ENCODE measurements at places on chromosomes 5 and 9.

- DNase-seq = no peak
Measured at GRCh38 chr5:179599973-179600372, 23.5 kb downstream of the HNRNPH1 start.

GRCh38 chr5:68999181-68999580 is 94.6 kb upstream of the SLC30A5 start:
- no peak for DNase-seq

GRCh38 chr9:26502311-26502710 is 390.3 kb downstream of the CAAP1 start:
- no peak for DNase-seq

DNA sequence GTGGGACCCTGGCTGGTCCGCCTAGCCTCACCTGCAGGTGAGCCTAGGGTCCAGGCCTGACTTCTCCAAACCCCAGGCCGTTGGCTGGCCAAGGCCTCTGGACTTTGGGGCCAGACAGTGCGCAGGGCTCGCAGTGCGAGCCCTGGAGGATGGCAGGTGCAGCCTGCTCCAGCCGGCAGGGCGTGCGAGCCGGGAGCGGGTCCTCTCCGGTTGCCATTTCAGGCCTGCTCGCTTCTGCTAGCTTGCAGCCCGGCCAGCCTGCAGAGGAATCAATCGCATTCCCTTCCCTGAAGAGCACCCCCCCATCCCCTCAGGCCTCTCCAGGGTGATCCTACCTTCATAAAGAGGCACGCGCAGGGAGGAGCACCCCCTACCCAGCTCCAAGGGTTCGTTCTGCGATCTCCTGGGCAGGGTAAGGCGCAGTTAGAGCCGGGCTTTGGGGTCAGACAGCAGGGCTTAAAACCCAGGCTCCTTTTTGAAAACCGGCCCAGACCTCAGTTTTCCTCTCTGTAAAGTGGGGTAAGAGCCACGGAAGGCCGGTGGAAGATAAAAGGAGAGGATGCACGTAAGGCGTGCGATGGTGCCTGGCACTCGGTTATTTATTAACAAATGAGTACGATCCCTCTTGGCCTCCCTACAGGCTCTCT is 6.2 kb downstream of the BARHL1 start:
- no peak for DNase-seq

GRCh38 chr9:124857533-124858162 is 4.1 kb downstream of the RPL35 start:
- no peak for DNase-seq

DNA sequence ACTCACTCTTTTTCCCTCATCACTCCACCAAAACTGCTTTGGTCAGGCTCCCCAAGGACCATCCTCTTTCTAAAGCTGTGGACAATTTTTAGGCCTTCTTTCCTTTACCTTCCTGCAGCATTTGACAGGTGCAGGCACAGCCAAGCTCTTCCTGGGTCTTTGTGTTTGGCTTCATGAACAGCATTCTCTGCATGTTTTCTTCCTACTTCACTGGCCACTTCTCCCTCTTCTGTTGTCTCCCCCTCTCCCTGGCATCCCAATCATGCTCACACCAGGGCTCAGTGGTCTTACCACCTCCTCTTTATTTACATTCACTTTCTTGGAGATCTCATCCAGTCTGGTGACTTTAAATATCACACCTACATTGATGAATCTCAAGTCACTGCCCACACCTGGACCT is 51.1 kb downstream of the CTNND2 start:
- DNase-seq = no peak

GRCh38 chr9:1083325-1083913 is 33.3 kb downstream of the DMRT2 start:
- no peak for DNase-seq

GRCh38 chr9:92658611-92659010 is 11.3 kb downstream of the IPPK start:
- no peak for DNase-seq

DNA sequence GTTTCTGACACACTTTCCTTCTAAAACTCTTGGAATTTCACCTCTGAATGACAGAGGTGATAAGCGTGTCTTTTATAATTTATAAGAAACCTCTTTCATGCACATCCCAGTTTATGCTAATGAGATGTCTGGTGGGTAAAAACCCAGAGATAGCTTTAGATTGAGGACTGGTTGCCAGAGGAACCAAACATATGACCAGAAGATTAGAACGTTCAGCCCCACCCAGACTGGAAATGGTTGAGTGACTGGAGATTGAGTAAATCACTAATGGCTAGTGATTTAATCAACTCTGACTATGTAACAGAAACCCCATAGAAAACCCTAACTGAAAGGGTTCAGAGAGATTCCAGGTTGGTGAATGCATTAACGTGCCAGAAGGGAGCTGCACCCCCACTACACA is 69.2 kb downstream of the CDH18 start:
- DNase-seq = no peak

- no peak for DNase-seq
Measured at GRCh38 chr5:54148858-54149257, 161.5 kb downstream of the ARL15 start.

DNA sequence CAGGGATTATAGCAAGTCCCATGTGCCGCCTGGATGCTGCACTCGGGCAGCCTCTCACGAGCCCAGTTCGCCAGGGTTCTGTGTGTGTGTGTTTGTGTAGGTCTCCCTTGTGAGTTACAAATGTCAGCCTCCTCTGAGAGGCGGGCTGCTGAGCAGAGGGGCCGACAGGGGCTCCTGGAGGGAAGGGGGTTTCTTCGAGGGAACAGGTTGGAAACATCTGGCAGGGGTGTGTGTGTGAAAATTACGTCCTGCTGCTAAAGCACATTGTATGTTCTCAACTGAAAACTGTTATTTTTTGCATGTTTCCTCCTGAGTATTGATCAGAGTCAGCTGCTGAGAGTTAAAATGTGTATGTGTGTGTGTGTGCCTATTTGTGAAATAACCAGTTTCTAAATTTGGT is 9.7 kb downstream of the GALNT10 start:
- no peak for DNase-seq

- DNase-seq = no peak
Measured at GRCh38 chr5:168430296-168430695, 56.0 kb upstream of the RARS1 start.

DNA sequence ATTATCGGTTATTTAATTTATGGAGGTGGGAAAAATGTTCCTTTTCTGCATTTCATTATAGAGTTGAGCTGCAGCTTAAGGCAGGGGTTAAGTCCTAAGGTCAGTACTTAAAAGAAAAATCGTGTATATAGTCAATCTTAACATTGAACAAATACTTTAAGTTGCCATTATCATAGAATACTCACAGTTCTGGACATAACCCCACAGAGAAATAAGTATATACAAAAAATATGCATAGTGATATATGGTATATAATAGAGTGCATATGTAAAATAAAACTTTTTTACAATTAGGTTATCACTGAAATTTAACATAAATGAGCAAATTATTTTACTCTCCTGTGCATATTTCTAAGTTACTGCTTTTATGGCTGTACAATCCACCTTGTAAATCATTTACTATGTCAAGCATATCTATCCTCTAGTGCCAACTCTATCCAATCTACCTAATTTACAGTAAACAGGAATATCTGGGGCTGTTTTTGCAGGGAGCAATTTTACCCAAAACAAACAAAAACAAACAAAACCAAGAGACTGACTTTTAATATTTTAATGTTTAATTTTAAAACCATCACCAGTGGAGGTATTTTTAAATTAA is 28.8 kb downstream of the TTC39B start:
- no peak for DNase-seq

GRCh38 chr9:111957856-111958631 is 61.4 kb downstream of the UGCG start:
- no peak for DNase-seq

DNA sequence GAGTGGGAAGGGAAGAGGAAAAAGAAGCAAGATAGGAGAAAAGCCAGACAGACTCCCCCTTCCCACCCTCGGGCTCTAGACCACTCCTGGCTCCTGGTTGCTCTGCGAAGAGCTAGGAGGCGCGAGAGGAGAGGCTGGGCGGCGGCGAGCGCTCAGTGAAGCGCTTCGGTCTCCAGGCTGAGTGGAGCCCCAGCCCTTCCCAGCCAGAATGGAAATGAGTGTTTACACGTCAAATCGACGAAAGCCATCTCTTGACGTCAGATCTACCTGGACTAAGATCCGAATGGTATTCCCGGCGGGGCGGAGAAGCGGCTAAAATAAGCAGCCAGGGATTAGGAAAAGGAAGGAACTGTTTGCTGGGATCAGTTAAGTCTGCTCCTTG is at the start of gene PCSK1:
Gene PCSK1 (minus strand): TSS at position 183 of the 382 bp plus-strand sequence. CDS start 206 bp downstream, outside the sequence.
- DNase-seq = no peak

GRCh38 chr9:82108474-82108873 is 119.9 kb downstream of the SPATA31D1 start:
- DNase-seq = no peak

- DNase-seq = no peak
Measured at GRCh38 chr5:95895771-95896170, 65.9 kb downstream of the ELL2 start.

DNA sequence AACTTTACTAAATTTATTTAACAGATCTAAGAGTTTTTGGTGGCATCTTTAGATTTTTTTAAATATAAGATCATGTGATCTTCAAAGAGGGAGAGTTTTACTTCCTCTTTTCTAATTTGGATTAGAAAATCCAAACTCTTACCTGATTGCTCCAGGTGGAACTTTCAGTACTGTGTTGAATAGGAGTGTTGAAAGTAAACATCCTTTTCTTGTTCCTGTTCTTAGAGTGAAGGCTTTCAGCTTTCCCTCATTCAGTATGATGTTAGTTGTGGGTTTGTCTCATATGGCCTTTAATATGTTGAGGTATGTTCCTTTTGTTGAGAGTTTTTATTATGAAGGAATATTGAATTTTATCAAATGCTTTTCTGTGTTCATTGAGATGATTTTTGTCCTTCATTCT is 650.0 kb upstream of the SGCD start:
- no peak for DNase-seq

GRCh38 chr5:111113678-111114077 is 21.5 kb downstream of the WDR36 start:
- DNase-seq = no peak

GRCh38 chr9:14415947-14416346 is 102.0 kb upstream of the NFIB start:
- no peak for DNase-seq

DNA sequence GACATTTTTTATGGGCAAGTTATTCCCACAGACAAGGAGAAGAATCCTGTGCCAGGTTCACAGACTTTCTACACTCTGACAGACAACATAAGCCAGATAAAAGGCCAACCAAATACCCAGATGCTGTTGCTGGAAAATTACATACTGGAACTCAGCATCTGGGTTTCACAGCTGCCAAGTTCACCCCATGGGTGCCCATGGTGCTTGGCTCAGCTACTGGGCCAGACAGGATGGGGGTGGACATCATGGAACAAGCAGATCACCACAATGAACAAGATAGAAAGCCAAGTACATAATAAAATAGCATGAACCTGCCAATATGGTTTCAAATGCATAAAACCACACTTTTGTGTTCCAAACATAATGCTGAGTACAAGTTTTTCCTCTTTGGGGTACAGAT is 999.8 kb downstream of the NR2F1-AS1 start:
- DNase-seq = no peak

- DNase-seq = no peak
Measured at GRCh38 chr5:179906795-179907555, 722 bp downstream of the TBC1D9B start.

GRCh38 chr9:115944166-115944948 is 209.2 kb upstream of the PAPPA start:
- no peak for DNase-seq

DNA sequence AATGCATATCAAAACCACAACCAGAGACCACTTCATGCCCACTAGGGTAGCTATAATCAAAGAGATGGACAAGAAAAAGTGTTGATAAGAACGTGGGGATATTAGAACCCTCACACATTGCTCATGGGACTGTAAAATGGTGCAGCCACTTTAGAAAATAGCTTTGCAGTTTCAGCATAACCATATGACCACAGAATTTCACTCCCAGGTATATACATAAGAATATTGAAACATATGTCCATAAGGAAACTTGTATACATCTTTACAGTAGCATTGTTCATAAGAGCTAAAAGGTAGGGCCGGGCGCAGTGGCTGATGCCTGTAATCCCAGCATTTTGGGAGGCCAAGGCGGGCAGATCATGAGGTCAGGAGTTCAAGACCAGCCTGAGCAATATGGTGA is 56.4 kb downstream of the S1PR3 start:
- DNase-seq = no peak

DNA sequence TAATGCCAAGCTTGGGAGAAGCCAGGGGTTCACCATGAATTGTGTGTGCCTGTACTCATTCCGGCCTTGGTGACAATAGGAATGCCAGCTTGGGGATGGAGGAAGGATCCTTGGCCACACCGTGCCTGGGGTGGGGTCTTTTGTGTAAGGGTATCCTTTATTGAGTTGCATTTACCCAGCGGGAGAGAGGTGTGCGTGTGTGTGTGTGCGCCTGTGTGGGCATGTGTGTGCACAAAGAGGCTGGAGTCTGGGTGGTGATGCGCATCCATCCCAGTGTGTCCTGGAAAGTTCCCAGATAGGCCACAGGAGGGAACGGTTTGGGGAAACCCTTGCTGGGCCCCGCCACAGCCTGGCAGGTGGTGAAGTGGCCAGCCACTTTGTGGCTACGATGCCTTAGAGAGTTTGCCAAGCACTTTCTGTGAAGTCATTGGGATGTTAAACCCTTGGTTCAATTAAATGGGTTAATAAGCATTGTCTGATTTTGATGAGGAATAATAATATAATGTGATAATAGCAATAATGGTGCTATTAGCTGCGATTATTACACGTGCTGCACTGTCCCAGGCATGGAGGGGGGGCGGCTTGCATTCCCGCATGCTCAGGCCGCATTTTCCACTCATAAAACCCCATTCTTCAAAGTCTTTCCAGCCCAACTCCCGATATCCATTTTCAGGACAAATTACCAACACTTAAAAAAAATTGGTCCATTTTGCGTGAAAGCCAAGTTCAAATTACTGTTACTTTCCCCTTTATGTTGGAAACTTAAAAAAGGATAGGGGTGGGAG is 13.7 kb downstream of the PITX1 start:
- DNase-seq = no peak

- no peak for DNase-seq
Measured at GRCh38 chr9:17398350-17398749, 180.5 kb upstream of the SH3GL2 start.

DNA sequence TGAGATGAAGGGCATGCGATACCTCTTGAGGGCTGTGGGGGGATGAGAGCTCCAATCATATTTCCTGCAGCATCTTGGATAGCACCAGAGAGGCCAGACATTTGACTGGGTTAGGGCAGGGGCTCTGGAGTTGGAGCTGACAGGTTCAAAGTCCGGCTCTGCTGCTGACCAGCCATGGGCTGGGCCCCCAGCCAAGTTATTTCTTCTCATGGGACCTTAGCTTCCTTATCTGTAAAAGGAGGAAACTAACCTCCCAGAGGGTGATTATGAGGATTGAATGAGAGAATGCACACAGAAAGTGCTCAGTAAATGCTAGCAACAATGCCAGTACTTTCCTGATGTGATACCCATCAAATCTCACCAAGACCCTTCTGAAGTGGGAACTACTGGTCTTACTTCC is 65.2 kb upstream of the SLC25A51 start:
- DNase-seq = no peak
